ENCODE measurements at places on chromosomes 11 and 22.

GRCh38 chr11:76745561-76746207 lies 37.5 kb upstream of the TSKU start:
- no peak for DNase-seq

DNA sequence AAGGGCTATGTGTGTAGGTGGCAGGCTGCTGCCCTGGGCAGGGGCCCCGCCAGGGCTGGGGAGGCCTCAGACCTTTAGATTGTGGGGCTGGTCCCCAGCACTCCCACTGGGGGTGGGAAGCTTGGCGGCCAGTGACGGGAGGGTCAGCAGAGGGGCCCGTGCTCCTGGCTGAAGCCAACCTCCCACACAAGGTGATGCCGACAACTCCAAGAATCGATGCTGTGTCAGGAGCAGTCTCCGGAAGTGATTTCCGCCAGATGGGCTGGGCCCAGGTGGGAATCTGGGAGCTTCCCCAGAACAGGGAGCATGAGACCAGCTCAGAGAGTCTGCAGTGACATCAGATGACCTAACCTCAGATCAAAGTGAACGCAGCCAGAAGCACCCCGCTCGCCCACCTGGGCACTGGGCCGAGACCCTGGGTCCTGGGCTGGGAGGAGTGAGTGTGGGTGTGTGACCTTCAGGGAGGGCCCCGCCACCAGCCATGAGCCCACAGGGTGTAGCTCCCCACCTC lies 7.7 kb downstream of the TRPM5 start:
- DNase-seq = no peak

GRCh38 chr22:24894220-24894975 lies 52.1 kb downstream of the LHFPL7 start:
- DNase-seq = peak; percentile 97

GRCh38 chr11:131888230-131888855 lies 517.9 kb downstream of the NTM start:
- peak; percentile 90 for DNase-seq

DNA sequence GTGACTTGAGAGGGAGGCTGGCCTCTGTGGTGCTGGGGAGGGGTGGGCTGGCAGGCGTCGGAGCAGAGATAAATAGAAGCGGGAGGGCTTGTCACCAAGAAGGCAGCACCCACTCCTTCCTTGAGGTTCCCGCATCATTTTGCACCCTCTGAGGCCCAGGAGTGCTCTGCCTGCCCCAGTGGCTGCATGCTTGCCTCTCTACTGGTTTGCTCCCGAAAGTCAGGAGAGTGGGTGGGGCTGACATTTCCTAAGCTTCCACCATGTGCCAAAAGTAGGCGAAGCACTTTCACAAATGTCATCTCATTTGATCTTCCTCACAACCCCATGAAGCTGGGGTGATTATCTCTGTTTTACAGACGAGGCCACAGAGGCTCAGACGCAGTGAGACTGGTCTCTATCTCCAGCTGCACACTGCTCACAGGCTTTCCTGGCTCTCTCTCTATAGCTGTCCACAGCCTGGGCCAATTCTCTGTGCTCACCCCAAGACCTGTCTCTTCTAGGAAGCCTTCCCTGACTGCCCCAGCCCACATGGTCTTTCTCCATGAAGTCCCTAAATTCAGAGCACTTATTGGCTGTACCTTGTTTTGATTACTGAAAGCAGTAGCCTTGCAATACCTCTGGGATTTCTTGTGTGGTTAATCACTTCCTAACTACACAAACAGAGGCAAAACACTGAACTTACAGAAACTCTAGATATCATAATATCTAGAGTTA lies 2.6 kb upstream of the UCP3 start:
- no peak for DNase-seq

All from mammary epithelial cell (primary cell).